GM23338 (cell line): ENCODE measurements at places on chromosomes 7 and 10.

DNA sequence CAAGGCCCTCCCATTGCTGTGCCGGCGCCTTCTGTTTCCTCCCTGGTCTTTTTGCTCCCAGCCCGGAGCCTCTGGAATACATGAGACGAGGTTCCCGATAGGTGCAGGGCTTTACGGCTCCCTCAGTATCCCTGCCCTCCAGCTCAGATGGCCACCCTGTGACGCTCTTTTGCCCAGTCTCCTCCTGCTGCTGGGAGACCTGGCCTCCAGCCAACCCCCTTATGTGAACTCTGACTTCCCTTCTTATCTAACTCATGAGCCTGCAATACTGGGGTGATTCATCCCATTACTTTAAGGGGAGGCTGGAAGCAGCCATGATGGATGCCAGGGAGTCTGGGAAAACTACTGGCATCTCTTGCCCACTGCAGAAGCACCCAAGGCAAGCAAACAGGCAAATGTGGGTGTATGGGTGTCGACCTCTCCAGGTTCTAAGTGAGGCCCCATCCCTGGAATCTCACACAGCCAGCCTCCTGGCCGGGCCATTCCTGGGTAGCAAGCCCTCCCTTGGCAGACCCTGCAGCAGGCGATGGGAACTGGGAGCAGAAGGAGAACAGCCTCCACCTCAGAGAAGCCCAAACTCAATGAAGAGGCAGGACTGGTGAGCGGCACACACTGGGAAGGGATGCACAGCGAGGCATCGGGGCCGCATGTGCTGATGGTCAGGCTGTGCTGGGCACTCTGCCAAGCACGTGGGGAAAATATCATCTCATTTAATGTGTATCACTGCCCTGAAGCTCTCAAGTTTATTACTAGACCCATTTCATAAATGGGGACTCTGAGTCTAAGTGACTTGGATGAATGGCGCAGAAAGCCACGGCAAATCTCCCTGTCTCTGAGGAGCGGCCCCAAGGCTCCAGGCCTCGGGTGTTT is 97.5 kb downstream of the FAM53B start:
- DNase-seq, result no peak

DNA sequence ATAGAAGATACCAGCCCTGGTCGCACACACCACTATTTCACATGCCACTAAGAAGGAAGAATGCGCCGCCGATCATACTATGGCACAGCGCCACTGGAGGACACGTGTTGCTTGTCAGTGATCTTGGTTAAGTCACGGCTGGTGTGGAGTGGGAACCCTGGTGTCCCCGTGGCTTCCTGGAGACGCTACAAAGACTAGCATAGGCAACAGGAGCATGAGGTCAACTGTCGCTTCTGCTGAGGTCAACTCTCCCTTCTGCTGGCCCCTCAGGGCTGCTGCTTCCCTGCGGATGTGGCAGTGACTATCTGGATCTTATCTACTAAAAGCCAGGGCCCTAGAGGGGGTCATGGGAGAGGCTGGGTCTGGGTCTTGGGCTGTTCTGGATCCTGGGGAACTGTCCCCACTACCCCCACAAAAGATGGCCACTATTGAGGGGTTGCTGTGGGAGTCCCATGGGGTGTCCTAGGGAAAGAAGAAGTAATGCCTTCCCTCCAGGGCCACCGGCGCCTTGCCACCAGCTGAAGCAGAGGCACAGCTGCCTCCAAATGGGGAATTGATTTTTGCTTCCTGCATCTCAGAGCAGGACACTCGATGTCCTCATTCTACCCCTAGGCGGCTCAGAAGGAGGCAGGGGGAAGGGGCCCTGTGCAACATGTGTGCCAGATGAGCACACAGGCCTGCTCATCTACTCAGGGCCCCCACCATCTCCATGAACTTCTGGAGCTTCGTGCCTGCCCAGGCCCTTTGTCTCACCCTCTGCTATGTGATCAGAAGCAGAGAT is 76.6 kb upstream of the PPIF start:
- no peak for DNase-seq

DNA sequence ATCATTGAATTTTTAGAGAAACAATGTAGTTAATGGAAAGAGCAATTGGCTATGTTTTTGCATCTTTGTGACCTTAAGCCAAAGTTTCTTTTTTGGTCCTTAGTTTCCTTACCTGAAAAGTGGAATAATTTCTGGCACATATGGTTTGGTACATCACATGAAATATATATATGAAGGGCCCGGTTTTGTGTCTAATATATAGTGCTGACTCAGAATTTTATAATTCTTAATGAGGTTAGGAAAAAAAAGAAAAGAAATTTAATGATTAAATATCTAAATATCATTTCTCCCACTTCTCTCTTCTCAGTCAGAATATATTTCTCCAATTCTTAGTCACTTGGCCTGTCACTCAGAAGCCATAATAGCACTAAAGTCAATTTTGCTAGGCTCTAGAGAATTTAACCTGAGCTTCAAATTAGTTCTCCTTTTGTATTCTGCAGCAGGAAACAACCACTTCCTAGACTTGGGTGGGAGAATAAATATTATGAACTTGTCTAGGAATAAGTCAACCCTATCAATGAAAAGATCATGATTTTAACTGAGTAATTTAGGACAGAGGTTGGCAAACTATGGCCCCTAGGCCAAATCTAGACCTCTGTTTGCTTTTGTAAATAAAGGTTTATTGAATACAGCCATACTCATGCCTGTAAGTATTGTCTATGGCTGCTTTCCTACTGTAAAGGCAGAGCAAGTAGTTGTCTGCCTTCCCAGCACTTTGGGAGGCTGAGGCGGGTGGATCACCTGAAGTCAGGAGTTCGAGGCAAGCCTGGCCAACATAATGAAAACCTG is 34.6 kb downstream of the PPP1R9A start:
- no peak for DNase-seq

GRCh38 chr10:4678023-4678950 is 147.7 kb upstream of the AKR1E2 start:
- DNase-seq, result no peak
